ENCODE measurements at places on chromosomes 7 and 10.

GRCh38 chr7:127715901-127716300, 63.9 kb downstream of the SND1 start:
- no peak for DNase-seq

DNA sequence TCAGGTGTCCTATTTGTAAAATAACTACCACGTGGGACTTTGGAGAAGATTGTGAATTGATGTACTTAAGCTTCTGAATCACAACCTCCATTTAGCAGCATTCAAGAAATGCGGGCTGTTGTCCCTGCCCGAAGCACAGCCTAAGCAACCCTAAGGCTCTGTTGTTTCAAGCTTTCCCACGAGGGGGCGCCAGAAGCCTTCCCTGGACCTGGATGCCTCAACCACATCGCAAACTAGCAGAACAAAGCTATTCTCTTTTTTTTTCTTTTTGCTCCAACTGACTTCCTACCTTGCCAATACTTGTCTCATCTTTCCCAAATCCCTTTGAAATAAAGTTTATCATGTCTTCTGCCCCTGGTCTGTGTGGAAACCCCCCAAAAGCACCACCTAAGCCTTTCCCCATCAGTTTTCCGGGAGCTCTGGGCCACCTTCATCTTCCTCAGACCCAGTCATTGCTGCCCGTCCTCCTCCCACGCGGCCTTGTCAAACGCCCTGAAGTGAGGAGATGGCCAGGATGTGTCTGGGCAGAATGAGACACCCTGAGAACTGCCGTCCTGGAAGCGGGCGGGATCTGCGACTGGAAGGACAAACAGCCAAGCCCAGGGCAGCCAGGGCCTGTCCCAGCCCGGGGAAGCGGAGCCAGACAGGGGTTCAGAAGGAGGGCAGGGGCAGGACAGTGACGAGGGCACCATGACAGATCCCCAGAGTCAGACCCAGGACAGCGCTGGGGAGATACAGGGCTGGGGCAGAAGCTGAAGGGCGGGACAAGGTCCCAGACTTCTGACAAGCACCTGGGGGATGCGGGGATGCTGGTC, 112.7 kb downstream of the SLIT1 start:
- DNase-seq = peak; percentile 67

GRCh38 chr10:58384095-58384494, 1.1 kb upstream of the TFAM start:
- no peak for DNase-seq

GRCh38 chr7:127578036-127578684, 7.2 kb downstream of the GCC1 start:
- DNase-seq = no peak

DNA sequence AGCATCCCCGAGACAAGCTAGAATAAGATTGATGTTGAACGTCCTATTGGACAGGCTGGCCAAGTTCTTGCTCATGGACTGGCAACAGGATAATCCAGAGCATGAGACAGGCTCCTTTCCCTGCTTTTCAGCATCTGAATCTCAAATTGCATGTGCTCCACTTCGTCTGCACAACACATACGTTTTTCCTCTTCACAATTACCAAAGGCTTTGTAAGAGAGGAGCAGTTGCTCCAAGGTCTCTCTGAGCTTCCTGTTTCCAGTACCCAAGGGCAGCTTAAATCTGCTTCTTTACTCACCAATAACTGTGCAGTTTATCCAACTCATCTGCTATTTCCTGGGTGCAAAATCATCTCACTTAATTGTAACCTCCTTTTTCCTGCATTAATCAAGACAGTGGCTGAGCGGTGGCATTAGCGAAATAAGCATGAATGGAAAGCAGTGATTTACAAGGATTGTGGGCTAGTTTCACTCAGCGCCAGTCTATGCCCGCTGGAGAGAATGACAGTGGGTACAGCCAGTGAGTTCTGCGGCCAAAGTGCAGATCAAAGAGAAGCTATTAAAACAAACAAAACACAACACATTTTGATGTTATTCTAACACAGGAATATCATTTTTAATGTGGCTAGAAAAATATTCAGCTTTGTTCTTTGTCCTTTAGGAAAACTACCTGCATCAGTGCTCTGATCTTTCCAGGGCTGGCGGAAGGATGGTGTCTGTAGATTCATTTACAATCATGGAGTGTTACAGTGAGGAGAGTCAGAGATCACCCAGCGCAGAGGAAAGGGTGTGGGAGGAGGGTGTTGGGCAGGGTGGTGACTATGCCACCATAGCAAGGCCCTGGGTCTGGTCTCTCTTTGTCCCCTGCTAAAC, 79.8 kb downstream of the CHN2 start:
- no peak for DNase-seq

GRCh38 chr7:22200238-22200637, 156.7 kb downstream of the RAPGEF5 start:
- DNase-seq = no peak

GRCh38 chr7:26237035-26237807, 35.7 kb downstream of the CBX3 start:
- DNase-seq = no peak

DNA sequence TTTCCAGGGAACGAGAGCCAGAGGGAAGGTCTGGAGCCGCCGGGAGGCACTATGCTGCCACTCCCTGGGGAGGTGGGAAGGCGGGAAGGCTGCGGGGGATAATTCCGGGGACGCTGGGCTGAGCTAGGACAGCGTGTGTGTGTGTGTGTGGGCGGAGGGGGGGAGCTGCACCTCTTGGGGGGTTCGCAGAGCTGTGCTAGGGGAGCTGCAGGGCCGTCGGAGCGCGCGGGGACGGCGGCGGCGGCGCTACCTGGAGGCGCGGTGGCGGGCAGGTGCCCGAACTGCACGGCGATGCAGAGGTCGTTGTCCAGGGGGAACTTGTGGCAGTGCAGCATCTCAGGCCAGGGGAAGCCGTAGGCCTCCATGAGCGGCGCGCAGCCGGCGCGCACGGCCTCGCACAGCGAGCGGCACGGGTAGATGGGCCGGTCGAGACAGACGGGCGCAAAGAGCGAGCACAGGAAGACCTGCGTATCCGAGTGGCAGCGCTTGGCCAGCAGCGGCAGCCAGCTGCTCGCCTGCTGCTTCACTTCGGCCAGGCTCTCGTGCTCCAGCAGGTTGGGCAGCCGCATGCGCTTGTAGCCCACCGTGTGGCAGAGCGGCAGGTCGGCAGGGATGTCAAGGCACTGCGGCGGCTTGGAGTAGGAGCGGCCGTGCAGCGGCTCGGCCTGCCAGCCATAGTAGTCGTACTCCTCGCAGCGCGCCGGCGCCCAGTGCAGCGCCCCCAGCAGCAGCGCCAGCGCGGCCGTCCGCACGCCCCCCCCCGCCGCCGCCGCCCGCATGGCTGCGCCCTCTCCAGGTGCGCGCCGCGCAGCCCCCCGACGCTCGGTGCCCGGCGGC, 526 bp downstream of the SFRP5 start:
- DNase-seq = peak; percentile 63

- DNase-seq = no peak
Measured at GRCh38 chr10:109977382-109977806, 30.4 kb upstream of the ADD3 start.

DNA sequence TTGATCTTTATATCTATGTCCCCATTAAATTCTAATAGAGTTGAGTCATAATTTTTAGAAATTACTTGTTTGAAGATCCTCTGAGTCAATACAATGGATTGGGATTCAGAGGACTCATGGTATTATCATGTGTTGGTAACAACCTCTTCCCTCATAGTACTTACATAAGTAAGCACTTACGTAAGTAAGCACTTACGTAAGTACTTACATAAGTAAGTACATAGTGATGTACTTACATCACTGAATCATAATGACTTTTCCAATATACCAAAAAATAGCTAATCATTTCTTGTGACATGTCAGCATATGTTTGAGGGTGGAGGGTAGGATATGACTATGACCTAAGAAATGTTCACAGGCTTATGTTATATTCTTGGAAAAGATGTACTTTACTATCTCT, 740.5 kb downstream of the SORCS1 start:
- no peak for DNase-seq

- DNase-seq = peak; percentile 47
Measured at GRCh38 chr10:102120991-102121738, 997 bp upstream of the LDB1 start.

DNA sequence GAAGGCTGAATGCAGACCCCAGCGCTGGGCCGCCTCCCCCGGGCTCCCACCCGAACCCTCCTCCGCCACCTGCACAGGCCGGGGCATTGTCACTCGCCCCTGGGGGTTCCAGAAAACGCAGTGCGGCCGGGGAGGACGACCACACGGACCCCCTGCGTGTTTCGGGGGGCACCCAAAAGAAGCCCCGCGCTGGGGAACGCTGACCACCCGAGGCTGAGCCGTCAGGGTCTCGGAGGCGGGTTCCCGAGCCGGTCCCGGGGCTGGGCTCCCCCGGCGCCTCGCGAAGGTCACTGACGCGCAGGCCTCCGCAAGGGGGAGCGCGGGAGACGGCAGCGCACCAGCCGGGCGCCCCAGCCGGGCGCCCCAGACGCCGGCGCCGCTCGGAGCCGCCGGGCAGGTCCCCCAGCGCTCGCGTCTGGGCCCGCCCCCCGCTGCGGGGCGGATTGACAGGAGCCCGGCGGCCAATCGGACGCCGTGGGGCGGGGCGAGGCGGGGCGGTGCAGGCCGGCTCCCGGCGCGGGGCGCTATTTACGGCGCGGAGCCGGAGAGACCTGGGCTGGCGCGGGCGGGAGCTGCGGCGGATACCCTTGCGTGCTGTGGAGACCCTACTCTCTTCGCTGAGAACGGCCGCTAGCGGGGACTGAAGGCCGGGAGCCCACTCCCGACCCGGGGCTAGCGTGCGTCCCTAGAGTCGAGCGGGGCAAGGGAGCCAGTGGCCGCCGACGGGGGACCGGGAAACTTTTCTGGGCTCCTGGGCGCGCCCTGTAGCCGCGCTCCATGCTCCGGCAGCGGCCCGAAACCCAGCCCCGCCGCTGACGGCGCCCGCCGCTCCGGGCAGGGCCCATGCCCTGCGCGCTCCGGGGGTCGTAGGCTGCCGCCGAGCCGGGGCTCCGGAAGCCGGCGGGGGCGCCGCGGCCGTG, at the start of gene BAMBI:
Gene BAMBI, plus strand, starts transcription at position 554 of the 920 bp plus-strand sequence. CDS start 377 bp downstream, outside the sequence.
- peak; percentile 94 for DNase-seq
